ENCODE measurements at places on chromosomes 3 and 15.
A peak's percentile ranks its signal among the peaks of the same experiment; 100 is the strongest.

- DNase-seq = no peak
Measured at GRCh38 chr3:52253314-52254304, 8.1 kb downstream of the PPM1M start.

DNA sequence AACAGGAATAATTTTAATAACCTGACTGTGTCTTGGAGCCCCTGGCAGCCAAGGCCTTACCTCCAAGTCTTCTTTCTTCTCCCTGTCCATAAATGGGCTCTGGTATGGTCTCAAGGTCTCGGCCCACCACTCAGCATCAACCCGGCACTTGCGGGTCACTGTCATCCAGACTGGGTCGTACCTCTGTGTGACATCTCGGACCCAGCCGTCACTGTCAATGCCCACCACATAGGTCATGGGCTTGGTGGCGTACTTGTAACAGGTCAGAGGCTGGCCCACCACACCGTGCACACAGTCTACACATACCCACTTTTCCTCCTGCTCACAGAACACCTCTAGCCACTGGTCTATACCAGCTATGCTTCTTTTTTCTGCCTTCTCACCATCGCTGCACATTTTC is 20.4 kb downstream of the XPC start:
- no peak for DNase-seq

GRCh38 chr3:141204343-141204742 is 27.3 kb upstream of the PXYLP1 start:
- no peak for DNase-seq

DNA sequence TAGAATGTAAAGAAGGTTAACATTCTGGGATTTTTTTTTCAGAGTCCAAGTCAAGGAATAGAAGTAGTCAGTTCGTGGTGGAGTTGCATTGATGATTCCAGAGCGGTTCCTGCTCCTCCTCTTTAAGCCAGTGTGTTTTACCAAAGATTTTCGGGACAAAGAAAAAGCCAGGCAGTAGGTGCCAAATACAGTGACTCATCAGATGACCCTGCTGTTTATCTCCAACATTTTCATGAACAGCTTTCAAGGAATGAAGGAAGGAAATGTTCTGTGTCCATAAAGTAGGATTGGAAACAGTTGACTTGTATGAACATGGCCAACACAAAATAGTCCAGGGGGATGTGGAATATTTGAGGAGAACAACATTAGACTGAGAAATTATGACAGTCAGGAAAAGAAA is 142.4 kb upstream of the TMC3 start:
- no peak for DNase-seq

DNA sequence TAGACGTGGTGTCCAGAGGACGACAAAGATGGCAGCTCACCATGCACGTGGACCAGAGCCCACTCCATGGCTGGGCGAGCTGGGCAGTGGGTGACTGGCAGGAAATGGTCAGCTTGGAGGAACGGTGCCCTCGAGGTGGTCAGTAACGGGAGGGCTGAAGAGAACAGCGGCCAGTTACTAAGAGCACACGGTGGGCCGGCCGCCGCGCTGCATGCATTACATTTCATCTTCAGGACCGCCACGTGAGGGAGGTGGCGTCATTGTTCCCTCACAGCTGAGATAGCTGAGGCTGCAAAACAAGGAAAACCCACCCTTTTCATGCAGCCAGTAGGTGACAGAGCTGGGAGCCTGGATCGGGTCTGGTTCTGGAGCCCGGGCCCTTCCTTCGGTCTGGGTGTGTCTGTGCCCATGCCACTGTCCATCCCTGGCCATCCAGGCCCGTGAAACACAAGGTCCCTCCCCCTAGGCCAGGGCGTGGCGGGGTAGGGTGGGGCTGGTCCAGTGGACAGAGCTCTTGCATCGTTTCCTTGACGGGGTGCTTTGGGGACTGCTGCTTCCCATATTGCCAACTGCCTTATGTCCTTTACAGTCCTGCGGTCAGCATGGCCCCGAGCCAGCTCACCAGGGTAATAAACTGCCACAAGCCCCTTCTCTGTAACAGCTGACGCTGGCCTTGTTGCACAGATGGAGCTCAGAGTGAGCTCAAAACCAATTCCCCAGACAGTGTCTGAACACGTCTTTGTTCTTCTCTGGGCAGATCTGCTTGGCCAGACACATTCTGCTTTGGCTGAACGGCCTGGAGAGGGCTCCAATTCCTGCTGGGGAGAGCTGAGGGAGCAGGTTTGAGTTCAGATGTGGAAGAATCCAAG is 51.8 kb downstream of the RGMA start:
- peak; percentile 47 for DNase-seq

GRCh38 chr15:91109885-91110284 is 9.8 kb downstream of the SV2B start:
- no peak for DNase-seq

DNA sequence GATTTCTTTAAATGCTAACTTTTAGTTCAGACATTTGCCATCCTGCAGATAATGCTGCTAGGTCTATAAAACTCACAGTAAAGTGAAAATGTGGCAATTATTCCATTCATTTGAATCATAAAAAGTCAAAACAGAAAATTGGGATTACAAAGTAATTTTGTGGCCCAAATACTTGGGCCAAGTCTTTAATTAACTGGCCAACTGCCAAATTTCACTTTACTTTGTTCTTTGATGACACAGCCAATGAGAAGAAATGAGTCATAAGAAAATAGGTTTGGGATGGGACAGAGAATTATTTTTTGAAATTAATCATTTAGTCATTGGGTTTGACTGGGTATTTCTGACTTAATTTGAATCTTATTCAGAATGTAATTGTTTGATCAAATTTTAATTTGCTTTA is 89.8 kb upstream of the SLC2A2 start:
- no peak for DNase-seq
